AG04449 (cell line): ENCODE measurements at places on chromosomes 4 and X.

DNA sequence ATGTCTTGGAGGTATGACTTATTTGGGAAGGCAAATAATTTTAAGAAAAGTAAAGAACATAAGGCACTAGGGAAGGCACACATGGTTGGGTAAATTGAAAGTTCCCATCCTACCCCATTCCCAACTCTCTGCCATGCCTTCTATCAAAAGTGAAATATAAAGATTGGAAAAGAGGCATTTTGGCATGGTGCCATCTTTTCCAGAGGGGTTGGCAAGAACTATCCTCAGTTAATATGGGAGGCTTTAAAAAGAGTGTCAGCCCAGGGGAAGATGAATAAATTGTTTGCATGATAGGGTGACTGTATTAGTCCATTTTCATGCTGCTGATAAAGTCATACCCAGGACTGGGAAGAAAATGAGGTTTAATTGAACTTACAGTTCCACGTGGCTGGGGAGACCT is 150.8 kb upstream of the BOD1L1 start:
- no peak for DNase-seq

DNA sequence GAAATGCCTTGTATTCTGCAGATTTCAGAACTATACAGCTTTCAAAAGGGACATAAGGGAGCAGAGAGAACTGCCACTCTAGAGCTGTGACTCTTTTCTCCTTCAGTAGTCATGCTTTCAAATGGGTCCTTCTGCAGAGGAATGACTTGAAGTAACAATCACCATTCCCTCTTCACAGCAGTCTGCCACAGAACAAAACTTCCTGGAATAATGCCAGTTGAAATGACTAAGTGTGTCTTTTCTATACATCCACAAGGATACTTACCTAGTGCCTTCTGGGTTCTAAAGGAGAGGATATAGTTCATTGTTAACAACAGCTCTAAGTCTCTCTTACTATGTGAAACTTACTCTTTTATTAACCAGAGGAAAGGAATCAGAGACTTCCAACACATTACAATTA is 515.4 kb upstream of the ATOH1 start:
- no peak for DNase-seq

GRCh38 chr4:2393353-2394270 is 24.8 kb downstream of the ZFYVE28 start:
- DNase-seq: no peak

DNA sequence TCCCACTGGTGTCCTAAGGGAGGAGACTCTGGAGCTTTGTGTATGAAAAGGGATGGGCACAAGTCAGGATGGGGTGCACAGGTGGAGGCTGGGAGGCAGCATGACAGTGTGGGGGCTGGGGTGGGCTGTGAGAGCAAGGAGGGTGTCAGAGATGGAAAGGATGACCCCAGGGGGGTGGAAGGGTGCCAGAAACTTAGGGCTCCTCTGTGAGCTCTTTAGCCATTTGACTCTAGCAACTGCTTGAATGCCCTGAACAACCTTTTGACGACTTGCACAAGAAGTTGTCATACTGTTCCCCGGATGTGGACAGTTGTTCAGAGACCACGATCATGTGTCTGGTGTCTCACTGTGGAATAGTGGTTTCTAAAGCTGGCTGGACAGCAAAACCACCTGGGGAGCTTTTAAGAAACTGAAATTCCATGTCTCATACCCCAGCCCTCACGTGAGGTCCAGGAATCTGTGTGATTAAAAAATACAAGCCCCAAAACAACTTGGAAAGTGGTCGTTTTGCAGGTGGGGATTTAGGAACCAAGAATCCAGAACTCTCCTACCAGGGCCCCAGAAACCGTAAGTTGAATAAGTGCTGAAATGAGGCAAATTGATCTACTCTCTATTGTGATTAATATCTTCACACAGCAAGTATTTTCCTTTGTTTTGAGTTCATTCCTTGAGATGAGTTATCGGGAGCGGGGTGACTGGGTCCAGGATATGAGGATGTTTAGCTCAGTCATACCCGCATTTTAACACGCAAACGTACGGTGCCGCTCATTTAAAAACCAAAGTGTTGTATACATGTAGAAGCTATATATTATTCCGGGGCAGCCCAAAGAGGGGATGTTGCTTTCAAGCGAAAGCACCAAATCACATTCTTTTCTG is 3.4 kb downstream of the RHOH start:
- no peak for DNase-seq

GRCh38 chr4:26330186-26330787 is 9.5 kb downstream of the RBPJ start:
- no peak for DNase-seq

DNA sequence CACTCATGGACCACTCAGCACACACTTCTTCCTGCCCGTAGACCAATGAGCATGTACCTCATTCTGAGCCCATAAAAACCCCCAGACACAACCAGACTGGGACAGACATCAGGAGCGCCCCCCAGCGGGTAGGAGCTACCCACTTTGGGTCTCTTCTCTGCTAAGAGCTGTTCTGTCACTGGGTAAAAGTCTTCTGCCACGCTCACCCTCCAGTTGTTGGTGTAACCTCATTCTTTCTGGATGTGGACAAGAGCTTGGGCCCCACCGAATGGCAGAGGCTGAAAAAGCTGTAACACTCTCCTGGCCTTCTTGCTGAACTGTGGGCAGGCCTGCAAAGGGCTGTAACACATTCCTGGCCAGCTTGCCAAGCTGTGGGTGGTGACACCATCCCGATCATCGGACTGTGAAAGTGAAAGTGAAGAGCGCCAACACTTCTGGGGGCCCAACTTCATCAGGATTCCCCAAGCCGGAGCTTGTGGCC is 137.6 kb downstream of the TECRL start:
- no peak for DNase-seq

- DNase-seq: no peak
Observed at GRCh38 chr4:113328514-113328913, 279.1 kb downstream of the ANK2 start.

DNA sequence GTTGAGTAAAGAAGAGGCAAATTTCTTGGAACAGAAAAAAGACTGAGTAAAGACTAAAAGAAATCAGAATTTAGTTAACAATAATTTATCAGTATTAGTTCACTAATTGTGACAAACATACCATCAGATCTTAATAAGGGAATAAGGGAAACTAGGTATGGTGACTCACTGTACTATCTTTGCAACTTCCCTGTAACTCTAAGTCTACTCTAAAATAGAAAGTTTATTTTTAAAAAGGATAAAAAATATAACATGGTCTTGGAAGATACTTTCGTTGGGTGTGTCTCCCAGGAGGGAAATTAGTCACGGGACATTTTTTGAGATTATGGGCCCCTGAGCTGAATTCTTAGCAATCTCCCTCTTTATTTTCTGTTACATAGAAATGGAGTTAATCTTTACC is 97.3 kb downstream of the EMCN start:
- DNase-seq: no peak

- no peak for DNase-seq
Observed at GRCh38 chrX:55489314-55490009, at the start of gene USP51. Gene USP51, minus strand, starts transcription at chrX:55489848. Its CDS starts 909 bp downstream, at chrX:55488939.

DNA sequence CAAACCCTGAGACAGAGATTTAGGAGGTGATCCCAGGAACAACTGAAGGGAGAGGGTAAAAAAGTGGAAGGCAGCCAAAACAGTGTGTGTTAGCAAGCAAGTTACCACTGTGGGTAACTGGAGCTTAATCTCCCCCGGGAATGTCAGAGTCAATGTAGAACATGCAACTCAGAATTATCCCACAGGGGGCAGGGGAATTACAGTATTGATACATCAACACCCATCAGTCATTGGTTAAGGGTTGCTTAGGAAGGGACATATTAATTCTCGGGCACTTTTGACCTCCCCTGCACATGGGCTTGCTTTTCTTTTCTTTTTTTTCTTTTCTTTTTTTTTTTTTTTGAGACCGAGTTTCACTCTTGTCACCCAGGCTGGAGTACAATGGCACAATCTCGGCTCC is 29.3 kb downstream of the CXorf58 start:
- DNase-seq: no peak

- DNase-seq: no peak
Observed at GRCh38 chr4:87657525-87657924, 7.4 kb downstream of the DMP1 start.

DNA sequence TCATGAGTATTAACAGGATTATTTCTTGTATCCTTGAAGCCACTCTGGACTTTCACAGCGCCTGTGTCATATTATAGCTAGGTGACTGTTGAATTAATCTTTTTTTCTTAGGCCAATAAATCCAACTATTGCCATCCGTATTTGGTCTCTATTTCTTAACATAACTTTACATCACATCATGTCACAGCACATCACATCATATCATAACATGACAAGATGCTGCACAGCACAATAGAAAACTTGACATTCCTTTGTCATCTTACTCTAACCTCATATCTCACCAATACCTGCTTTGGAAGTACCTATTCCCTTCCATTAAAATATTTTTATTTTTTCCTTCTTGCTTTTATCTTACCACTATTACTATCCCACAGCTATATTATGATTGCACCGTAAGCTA is 1480.8 kb downstream of the TECRL start:
- no peak for DNase-seq

DNA sequence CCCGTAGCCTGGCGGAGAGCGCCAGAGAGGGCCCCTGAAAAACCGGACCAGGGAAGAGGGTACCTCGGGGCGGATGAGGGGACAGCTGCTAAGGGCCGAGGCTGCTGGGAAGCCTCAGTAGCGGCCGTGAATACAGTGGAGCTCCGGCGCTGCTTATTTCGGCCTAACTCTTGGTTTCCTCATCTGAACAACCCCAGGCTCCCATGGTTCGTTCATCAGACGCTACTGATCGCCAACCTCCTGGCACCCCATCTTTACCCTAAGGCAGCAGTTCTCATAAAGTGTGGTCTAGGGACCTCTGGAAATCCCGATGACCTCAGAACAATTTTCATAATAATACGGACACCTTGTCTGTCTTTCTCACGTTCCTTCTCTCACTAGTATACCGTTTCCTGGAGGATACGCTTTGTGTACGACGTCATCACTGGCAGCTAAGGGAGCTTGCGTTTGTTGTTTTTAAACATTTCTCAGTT is 645 bp upstream of the RAB28 start:
- no peak for DNase-seq

GRCh38 chrX:136708348-136708747 is 60.4 kb downstream of the CD40LG start:
- no peak for DNase-seq

DNA sequence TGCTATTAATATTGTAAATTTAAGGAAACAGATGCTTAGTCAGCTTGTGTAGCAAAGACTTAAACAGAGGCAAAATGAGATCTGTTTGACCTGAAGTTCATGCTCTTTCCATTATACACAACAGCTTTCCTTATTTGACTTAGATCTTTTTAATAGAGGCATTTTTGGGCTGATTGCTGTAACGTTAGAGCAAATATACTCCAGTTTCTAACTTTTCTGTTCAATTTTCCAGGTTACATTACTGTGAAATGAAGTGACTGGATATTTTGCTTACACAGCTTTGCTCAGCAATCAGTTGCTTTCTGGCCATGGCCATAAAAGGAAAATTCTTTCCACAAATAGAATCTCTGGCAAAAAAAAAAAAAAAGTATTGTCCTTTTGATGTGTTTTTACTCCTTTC is 146.2 kb downstream of the PCDH7 start:
- no peak for DNase-seq
